Activated naive CD8-positive, alpha-beta T cell treated with anti-CD3 and anti-CD28 coated beads for 36 hours (primary cell): ENCODE measurements at places on chromosomes 6 and 20.

- H3K27me3 ChIP-seq = peaks cover 16% of the 10 kb centered on the region
- DNase-seq = no peak
- H3K27ac ChIP-seq = no peak overlapping the region
Observed at GRCh38 chr6:169064194-169064593, 189.5 kb downstream of the THBS2 start.

- no peak overlapping the region for H3K4me3 ChIP-seq
- H3K27ac ChIP-seq = no peak overlapping the region
- no peaks in the 10 kb centered on the region for H3K36me3 ChIP-seq
- no peak for DNase-seq
Observed at GRCh38 chr6:45648262-45648620, 270.5 kb upstream of the SUPT3H start.

DNA sequence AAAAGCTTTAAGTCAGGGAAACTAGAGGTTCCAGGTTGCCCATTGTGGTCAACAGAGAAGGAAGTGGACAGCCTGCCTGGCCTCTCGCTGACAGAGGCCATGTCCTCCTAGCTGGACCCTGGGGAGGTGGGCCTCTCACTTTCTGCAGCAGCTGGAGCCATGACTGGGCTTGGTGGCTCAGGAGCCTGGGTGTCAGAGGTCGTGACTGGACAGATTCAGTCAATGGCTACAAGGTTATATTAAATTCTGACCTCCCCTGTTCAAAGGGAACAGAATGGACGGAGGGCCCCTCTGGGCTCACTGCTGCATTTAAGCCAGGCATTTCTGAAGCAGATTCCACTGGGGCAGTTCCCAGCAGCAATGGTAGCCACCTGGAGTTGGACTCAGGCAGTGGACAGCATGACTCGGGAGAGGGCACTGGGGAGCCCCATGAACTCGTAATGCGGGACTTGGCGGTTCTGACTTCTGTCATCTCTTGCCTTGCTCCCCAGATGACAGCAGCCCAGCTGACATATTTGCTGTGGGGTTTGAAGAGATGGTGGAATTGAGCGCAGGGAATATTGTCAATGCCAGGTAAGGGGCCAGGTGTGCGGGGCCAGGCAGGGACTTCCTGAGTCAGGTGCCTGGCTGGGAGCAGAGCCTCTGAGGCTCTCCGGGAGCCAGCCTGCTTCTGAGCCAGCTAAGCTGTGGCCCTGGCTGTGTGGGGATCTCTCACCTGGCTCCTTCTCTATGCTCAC, 86.7 kb downstream of the SYNJ2 start:
- H3K4me3 ChIP-seq = no peak overlapping the region
- H3K4me1 ChIP-seq = peaks cover 26% of the 10 kb centered on the region
- DNase-seq = no peak
- no peak overlapping the region for H3K27ac ChIP-seq
- no peaks in the 10 kb centered on the region for H3K27me3 ChIP-seq

GRCh38 chr20:24765316-24766142, 183.5 kb upstream of the CST7 start:
- DNase-seq = no peak
- H3K27me3 ChIP-seq = no peaks in the 10 kb centered on the region
- no peak overlapping the region for H3K4me3 ChIP-seq
- H3K36me3 ChIP-seq = no peaks in the 10 kb centered on the region
- H3K4me1 ChIP-seq = no peaks in the 10 kb centered on the region
- no peak overlapping the region for H3K27ac ChIP-seq

DNA sequence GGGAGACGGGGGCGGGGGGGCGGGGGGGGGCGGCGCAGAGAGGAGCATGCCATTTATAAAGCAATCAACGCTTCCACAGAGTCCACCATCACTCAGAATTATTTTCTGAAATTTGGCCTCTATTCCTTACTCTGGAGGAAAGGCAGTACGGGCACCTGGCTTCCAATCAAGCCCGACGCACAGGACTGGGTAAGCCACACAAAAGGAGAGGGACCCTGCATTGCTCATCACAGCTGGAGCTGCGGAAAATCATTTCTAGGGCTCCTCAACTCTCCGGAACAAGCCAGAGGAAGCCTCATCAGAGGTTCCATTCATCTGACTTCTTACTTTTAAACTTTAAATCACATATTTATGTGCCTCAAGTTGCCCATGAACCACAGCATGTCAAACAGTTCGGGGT, 55.9 kb downstream of the TTI1 start:
- no peak for DNase-seq
- H3K27me3 ChIP-seq = no peaks in the 10 kb centered on the region
- H3K4me1 ChIP-seq = peaks cover 12% of the 10 kb centered on the region
- no peak overlapping the region for H3K27ac ChIP-seq
- no peak overlapping the region for H3K4me3 ChIP-seq

DNA sequence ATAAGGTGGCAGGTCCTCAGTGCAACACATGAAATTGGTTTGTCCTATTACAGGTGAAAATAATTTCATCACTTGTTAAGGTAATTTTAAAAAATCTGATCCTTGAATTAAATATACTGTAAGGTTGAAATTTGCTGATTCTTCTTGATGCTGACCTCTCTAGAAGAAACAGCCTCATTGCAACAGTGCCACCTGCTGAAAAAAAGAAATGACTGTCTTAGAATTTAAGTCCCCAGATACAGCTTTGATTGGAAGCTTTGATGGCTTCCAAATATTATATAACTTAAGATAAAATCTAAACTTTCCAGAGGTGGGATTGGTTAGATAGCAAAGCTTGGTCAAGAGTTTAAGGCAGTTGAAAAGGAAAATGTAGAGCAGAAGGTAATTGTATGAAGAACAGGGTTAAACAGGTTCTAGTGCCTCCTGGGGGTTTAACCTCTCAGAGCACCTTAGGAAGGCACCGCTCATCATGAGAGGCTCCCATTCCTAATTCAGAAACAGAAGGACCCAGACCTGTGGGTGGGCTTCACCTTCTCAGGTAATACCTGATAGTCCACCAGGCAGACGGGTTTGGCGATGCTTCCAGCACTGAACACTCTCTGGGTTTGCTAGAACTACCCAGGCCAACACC, 401.0 kb downstream of the PAX1 start:
- H3K4me3 ChIP-seq = no peak overlapping the region
- no peaks in the 10 kb centered on the region for H3K27me3 ChIP-seq
- no peak for DNase-seq
- no peak overlapping the region for H3K27ac ChIP-seq

GRCh38 chr6:19380293-19380692, 456.9 kb upstream of the ID4 start:
- H3K4me1 ChIP-seq = no peaks in the 10 kb centered on the region
- no peaks in the 10 kb centered on the region for H3K27me3 ChIP-seq
- DNase-seq = no peak
- no peaks in the 10 kb centered on the region for H3K36me3 ChIP-seq
- no peak overlapping the region for H3K27ac ChIP-seq

GRCh38 chr20:1467355-1468116, 887 bp upstream of the NSFL1C start:
- peaks cover 13% of the 10 kb centered on the region for H3K36me3 ChIP-seq
- peaks cover 25% of the 10 kb centered on the region for H3K27me3 ChIP-seq
- peak overlapping the region; percentile 36 for H3K27ac ChIP-seq
- no peak for DNase-seq
- H3K4me3 ChIP-seq = peak overlapping the region; percentile 85

DNA sequence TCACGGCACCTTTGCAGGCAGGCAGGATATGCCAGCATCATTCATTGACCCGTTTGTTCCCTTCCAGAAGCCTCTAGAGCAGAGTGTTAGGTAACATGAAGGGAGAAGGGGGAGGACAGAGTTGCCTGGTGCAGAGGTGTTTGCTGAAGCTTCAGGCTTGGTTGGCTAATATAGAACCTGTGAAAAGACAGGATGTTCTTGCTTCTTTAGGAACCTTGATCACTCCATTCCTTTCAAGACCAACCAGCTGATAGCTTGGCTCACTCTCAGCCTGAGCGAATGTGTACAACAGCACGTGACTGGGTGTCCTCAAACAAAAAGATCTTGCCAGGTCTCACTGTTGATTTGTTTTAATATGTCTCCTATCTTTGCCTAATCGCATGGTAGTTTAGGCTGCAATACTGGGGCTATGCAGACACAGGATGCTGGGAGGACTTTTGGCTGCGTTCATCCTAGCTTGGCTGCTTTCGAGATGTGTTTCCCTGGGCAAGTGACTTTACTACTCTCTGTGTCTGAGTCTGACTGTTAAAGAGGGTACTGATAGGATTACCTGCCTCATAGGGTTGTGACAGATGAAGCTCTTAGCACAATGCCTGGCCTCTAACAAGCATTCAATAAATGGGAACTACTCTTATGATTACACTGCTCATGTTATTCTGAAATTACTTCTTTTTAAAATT, 16.0 kb downstream of the SHLD1 start:
- H3K4me3 ChIP-seq = no peak overlapping the region
- peaks cover 17% of the 10 kb centered on the region for H3K4me1 ChIP-seq
- no peak for DNase-seq
- no peak overlapping the region for H3K27ac ChIP-seq
- H3K36me3 ChIP-seq = peaks cover 6% of the 10 kb centered on the region

GRCh38 chr20:62951896-62952372, 575 bp upstream of the SLC17A9 start:
- H3K4me3 ChIP-seq = peak overlapping the region; percentile 84
- H3K4me1 ChIP-seq = peaks cover 15% of the 10 kb centered on the region
- DNase-seq = no peak
- peaks cover 28% of the 10 kb centered on the region for H3K36me3 ChIP-seq
- peak overlapping the region; percentile 72 for H3K27ac ChIP-seq
- H3K27me3 ChIP-seq = no peaks in the 10 kb centered on the region

- H3K4me3 ChIP-seq = no peak overlapping the region
- peaks cover 4% of the 10 kb centered on the region for H3K4me1 ChIP-seq
- H3K36me3 ChIP-seq = no peaks in the 10 kb centered on the region
- H3K27me3 ChIP-seq = peaks cover 55% of the 10 kb centered on the region
Observed at GRCh38 chr20:63471002-63471716, 1.3 kb downstream of the KCNQ2 start.
